Activated effector memory CD4-positive, alpha-beta T cell treated with Interleukin-2 at 50 U/mL for 16 hours (primary cell): ENCODE measurements at places on chromosomes 7 and 10.
A peak's percentile ranks its signal among the peaks of the same experiment; 100 is the strongest.

- no peak for DNase-seq
Measured at GRCh38 chr10:45553155-45553554, 119.4 kb downstream of the ZFAND4 start.

- DNase-seq = no peak
Measured at GRCh38 chr10:87864496-87865059, 1.2 kb downstream of the PTEN start.

DNA sequence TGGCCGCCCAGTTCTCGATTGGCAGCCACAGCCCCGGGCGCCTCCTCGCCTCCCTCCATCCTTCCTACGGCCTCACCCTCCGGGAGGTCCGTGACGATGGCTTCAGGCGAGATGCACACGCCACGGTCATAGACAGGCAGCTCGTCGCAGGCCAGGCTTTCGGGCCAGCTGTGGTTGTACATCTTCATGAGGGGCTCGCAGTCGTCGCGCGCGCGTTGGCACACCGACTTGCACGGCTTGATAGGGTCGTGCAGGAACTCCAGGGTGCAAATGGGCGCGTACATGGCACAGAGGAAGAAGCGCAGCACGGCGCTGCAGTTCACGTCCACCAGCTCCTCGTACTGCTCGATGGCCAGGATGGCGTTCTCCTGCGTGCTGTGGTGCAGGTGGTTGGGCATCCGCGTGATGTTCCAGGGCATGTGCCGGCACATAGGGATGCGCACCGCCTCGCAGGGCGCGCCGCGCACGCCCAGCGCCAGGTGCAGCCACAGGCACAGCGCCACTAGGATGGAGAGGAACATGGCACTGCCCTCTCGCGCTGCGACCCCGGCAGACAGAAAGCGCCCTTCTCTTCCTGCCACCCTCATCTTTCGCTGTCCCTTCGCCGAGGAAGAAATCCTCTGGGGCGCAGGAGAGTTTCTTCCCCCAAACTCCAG is 472 bp downstream of the SFRP4 start:
- no peak for DNase-seq

DNA sequence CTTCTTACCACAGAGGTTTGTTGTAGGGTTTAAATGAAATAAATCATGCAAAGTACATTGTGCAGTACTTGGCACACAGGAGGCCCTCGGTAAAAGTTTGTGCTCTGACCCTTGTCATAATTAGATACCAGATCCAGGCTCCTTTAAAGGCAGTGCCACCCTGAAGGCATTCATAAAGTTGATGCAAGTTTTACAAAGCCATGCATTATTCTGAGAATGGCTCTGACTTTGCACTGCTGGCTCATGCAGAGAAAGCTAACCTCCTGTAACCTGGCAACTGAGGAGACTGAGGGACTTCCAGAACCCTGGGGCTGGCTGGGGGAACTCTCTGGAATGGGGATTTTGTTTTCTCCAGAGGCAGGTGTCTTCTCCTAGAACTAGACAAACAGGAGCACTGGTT is 570.9 kb downstream of the CCSER2 start:
- DNase-seq = no peak

GRCh38 chr7:24707988-24708615 is 49.2 kb downstream of the GSDME start:
- DNase-seq = no peak

DNA sequence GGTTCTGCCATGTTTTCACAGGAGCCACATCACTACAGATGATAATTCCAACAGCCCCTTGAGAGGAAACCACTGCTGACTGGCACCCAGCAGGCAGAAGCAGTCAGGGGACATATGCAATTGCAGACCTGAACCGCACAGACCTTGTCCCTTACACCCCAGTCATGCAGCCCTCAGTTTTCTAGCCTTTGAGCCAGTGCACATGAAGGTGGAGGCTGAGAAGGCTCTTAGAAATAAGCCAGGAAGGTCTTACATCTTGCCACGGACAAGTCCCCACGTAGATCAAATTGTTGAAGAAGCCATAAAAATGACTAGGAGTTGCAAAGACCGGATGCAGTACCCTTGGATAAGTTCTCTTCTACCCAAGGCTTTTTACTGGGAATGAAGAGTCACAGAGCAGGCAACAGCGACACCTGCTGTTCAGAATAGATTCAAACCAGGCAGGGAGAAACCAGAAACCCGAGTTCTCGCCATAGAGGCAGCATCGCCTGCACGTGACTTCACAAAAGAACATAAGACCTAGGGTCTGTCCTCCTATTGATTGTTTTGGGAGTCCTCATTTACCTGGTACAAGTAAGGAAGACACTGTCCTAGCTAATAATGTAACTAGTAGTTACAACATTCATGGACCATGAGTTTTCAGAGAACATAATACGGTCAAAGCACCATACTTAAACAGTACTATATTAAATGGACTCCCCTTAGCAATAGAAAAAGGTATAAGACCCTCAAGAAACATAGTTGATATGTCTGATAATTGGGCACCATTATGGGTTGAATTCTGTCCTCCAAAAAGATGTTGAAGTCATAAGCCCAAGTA is 11.1 kb downstream of the STEAP1B start:
- peak; percentile 21 for DNase-seq
